ENCODE measurements at places on chromosomes 5 and 9.

- no peak for DNase-seq
These were observed 119.0 kb downstream of the MELK start for GRCh38 chr9:36691671-36692070.

DNA sequence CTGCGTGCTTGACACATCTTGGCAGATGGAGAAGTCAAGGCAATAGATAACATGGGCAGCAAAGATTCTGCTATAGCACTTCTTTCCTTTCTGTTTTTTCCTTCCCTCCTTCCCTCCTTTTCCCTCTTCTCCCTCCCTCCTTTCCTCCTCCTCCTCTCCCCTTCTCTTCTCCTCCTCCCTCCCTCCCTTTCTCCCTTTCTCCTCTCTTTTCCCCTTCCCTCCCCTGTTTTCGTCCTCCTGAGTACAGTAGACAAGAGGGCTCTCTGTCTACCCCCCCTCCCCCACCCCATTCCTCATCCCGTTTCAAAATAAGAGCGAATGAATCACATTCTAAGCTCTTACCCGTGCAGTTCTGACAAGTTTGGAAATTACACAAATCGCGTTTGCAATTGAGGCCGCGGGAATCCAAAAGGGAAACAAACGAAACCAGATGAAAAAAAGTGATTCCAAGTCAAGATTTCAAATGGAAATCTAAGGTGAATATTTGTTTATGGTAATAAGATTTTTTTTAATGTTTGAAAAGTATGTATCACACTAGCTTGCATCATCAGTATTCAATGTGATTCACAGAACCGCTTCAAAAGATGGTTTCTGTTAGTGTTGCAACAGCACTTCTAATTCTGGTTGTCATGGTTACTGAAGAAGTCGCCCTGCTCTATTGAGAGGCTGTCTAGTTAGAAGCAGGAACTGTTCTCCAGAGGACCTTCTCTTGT is 1.3 kb downstream of the NIM1K start:
- DNase-seq = no peak

DNA sequence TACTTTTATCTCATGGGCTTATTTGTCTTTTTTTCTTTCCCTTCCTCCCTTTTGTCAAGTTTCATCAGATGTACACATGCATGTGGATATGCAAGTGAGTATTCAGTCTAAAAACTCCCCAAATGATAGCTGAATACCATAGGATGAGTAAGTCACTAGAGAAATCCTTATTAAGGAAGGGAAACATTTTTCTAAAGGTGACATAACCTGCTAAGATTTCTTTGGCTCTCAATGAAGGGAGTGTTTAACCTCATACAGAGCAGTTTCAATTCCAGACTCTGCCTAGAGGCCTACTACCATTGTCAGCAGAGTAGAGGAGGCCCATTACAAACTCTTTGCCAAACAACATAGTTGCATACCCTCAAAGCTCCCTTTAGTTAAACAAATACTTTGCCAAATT is 192.4 kb downstream of the ARHGEF28 start:
- no peak for DNase-seq

DNA sequence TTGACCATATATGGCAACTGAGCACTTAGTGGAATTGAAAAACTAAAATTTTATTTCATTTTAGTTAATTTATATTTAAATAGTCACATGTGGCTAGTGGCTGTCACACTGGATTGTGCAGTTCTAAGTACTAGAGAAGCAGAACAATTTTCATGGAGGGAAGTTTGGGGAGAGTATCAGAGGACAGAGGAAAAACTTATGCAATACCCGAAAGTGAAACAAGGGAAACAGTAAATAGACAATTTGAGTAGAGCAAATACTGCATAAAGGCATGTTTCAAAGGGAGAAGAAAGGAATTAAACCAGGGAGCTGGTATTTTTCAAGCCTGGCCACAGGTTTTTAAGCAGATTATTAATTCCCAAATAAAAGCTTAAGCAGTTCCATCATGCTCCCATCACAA is 590.5 kb upstream of the RORB start:
- no peak for DNase-seq

DNA sequence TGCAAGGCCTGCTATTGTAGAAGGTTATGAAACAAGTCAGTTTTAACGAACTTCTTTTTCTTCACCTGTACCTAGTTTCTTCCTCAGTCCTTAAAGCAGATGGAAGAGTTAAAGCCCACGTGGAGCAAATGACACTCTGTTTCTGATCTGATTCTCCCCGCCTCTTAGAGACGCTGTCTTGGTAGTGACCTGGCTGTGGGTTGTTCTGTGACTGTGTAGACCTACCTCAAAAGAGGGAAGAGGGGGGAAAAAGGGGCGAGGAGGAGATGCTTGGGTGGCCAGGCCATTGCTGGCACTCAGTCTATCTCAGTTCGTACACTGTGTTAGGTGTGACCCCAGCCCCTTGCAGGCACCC is 610 bp downstream of the GFRA3 start:
- DNase-seq = no peak

- DNase-seq = no peak
These were observed 227.5 kb upstream of the NR4A3 start for GRCh38 chr9:99594056-99594780.

DNA sequence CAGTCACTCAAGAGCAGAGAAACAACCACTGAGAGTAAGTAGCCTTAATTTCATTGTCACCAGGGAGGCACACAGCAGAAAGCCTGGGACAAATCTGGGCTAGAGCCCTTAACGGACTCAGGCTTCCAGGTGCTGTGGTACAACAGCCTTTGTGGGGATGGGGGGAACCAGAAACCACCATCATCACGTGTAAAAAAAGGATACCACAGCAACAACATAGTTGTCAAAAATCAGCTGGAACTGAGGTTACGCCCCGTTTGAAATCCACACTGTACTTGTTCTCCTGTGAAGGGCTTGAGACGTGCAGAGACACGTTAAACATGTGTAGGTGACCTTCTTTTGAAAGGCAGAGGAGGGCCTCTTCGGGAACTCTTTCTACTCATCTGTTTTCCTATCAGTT is 16.6 kb upstream of the PLPP1 start:
- no peak for DNase-seq

DNA sequence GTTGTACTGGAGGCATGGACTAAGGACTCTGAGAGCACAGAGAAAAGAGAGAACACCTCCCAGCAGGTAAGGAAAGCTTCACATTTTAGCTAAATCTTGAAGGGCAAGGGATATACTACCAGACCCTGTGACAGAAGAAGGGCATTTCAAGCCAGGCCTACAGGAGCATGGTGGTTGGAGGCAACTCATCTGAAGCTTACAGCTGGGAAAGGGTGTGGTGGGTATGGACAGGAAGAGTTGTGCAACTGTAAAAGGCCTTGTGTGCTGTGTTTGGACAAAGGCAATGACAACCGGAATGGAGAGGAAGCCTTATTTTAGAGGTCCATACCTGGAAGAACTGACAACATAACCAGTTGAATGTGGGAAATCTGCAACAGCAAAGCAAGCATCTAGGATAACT is 31.2 kb downstream of the NIPSNAP3B start:
- no peak for DNase-seq

All from stimulated activated CD8-positive, alpha-beta memory T cell treated with anti-CD3 and anti-CD28 coated beads, Interleukin-12 subunit alpha, Interleukin-12 subunit beta, amount 100 ng/mL, for 1 hour (primary cell).